HT1080 (cell line): ENCODE measurements at places on chromosomes 6 and 20. TPM values are rescaled to one million over a fixed set of nuclear protein-coding genes. Genes with fewer than 3 reads are reported as not detected.

GRCh38 chr20:1272368-1273100 is 6.4 kb downstream of the SNPH start:
- DNase-seq, result no peak

Gene COL20A1
- not detected in 2 replicates for total RNA-seq

- no peak for DNase-seq
Measured at GRCh38 chr6:109457562-109457996, 2.0 kb upstream of the MICAL1 start.

DNA sequence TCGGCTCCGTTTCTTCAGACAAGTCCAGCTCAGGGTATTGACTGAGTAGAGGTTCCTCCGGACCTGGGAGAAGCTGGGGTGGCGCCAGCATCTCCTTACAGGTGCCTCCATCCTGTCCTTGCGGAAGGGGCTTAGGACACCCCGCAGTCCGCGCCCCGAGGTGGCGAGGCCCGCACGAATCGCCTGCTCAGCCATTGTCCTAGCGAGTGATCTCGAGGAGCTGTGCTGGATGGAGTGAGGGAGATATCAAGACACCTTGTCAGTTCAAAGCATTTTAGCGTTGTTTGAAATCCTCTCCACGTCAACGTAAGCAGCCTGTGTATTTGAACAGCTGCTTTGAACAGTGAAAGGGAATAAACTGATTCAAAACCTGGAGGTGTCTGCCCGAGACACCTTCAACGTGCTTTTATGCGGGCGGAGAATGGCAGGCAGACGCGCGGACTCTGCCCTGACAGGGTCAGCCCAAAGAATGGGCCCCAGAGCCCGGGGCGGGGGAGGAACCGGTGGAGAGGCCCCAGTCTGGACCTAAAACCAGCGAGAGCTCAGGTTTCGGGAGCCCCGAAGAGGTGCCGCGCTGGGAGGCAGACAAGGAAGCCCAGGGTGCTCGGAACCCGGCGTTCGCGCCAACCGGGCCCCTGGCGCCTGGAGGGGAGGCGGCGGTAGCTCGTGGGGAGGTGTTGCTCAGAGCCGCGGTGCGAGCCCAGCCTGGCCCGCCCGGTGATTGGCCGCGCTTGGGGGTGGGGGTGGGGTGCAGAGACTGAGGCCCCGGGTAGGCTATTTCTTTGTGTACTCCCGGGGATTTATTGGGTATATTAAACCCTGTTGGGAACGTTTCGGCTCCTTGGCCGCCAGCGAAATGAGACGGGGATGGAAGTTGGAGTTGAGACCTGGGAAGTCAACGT is 3.1 kb upstream of the POU3F2 start:
- no peak for DNase-seq

Gene DNMT3B
- 3.1 and 3.9 TPM in 2 replicates for total RNA-seq

GRCh38 chr6:97282238-97282725 is 734 bp downstream of the MMS22L start:
- DNase-seq, result no peak

Gene RALY
- total RNA-seq, result 99.9 and 128 TPM in 2 replicates
